Upper lobe of right lung (tissue), 1 donor: ENCODE measurements at places on chromosomes 16 and 17.
A peak's percentile ranks its signal among the peaks of the same experiment; 100 is the strongest.

- no peak for DNase-seq
These were observed 133.3 kb upstream of the CIBAR2 start for GRCh38 chr16:85245307-85246172.

DNA sequence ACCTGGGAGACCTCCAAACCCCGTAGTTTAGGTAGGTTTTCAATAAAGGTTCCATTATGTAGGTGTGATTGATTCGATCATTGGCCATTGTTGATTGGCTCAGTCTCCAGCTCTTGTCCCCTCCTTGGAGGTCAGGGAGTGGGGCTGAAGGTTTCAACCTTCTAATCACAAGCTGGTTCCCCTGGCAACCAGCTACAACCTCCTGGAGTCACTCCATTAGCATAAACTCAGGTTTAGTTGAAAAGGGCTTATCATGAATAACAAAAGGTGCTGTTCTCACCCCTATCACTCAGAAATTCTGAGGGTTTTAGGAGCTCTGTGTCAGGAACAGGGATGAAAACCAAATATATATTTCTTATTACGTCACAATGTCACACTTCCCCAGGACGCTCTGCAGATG, 28.5 kb downstream of the TMEM132E start:
- no peak for DNase-seq

DNA sequence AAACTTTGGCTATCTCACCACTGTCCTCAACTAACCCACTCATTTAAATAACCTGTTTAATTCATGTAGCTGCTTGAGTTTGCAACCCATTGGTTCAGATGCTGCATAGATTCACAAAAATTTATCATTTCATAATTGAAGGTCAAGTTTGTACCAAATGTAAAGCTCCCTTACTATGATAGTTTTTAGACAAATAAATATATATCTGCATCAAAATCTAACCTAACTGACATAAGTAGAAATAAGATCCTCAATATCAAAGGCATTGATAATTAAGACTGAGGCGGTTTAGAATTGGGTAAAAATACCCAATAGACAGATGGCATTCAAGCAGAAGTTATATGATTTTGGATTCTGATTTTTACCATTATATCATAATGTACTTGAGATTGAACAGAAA, 132.9 kb upstream of the NACA2 start:
- no peak for DNase-seq

DNA sequence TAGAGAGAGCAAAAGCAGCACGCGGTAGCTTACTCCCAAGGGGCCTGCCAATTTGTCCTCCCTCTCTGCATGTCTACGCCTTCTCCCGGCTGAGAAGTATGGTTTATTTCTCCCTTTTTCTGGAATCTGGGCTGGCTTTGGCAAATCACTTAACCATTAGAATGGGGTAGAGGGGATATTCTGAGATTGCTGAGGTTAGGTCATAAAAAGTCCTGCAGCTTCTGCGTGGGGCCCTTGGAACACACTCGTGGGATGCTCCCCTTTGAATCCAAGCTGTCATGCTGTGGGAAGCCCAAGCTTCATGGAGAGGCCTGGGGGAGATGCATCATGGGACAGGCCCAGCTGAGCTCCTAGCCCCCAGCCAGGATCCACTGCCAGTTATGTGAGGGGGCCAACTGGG, 403.6 kb upstream of the MAF start:
- DNase-seq = no peak

- no peak for DNase-seq
These were observed 54.4 kb downstream of the PITPNC1 start for GRCh38 chr17:67431249-67432015.

GRCh38 chr16:17801068-17801467, 330.3 kb upstream of the XYLT1 start:
- no peak for DNase-seq

DNA sequence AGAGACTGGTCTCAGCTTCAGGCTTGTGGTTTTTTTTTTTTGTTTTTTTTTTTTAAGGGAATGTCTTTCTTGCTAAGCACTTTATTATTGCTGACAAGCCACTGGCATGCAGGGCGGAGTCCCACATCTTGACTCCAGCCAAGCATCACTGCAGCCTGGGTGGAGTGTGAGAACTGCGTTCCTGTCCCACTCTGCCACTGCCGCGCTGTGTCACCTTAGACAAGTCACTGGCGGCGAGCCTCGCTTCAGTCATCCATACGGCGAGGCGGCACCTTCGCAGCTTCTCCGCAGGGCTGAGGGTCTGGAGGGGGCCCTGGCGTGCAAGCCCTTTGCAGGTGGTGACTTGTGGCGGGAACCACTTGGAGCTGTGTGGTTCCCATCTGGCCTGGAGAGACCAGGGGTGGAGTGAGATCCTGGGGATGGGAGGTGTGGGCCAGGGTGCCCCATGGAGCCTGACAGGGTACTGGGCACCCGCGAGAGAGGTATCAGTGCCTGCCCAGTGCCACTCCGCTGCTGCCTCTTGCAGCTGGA, 99.1 kb upstream of the CIBAR2 start:
- DNase-seq = no peak

- no peak for DNase-seq
These were observed 182.5 kb downstream of the ZNF18 start for GRCh38 chr17:11814655-11815262.

- DNase-seq = peak; percentile 86
These were observed 23.4 kb upstream of the SREBF1 start for GRCh38 chr17:17859909-17860765.
